ENCODE measurements at places on chromosomes 3 and 15. TPM values are rescaled to one million over a fixed set of nuclear protein-coding genes. Genes with fewer than 3 reads are reported as not detected.

Gene ZPLD1
- not detected for total RNA-seq

Gene ADIPOQ
- total RNA-seq: not detected

Gene CD86
- 12.4 TPM for total RNA-seq

Gene RIOX2
- total RNA-seq: 66.2 TPM

Gene GRK7
- total RNA-seq: not detected

Gene HHATL
- not detected for total RNA-seq

Gene P2RY13
- not detected for total RNA-seq

Gene GUCA1C
- total RNA-seq: not detected

Gene GLDN
- not detected for total RNA-seq

Gene EIF4E3
- total RNA-seq: 66.2 TPM

Gene UACA
- total RNA-seq: 1.5 TPM

Gene FBLN2
- total RNA-seq: not detected

Data from T-helper 2 cell treated with Interferon-gamma antibody and Interleukin-4, amounts not matched to agents 100 ng/mL and 5 ng/mL, for 36 hours (primary cell).